ENCODE measurements at places on chromosomes 7 and 10.

- DNase-seq = no peak
These were observed 27.0 kb downstream of the NAMPT start for GRCh38 chr7:106257752-106258151.

- no peak for DNase-seq
These were observed 16.1 kb upstream of the PTTG1IP2 start for GRCh38 chr7:90453259-90453891.

- DNase-seq = peak; percentile 11
These were observed 38.7 kb downstream of the NPS start for GRCh38 chr10:127587668-127588365.

DNA sequence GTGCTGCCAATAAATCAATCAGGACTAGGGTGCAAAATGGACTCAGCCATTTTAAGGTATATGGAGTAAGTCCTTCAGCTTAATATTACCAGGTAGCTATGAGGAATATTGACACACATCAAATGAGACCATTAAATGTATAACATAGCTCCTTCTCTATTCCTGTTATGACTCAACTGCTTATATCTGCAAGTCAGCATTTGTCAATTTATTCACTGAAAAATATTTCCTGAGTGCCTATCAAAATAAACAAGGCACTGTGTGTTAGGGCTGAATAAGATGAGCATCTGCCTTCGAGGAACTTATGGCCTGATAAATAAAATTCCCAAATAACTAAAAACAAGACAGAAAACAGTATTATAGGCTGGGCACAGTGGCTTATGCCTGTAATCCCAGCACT is 113.8 kb downstream of the CDK6 start:
- peak; percentile 22 for DNase-seq

DNA sequence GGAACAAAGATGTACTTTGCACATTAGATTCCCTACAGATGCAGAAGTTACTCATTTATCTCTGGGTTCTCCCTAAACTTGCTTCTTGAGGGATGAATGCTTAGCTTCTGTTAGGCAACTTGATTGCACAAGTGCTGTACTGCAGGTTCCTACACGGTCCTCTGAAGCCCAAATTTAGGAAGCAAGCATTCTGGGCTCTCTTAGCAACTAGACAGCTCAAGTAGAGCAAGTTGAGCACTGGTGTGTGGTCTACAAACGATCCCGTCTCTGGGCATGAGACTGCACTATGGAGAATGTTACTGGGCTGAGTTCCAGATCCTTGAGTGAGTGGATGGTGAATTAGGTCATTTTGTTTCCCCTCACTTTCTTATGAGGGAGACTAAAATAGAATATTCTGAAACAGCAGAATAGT is 14.3 kb downstream of the SEMA3D start:
- DNase-seq = no peak

GRCh38 chr10:3150961-3151360 is 21.6 kb downstream of the PITRM1 start:
- no peak for DNase-seq

GRCh38 chr10:76993213-76993612 is 644.4 kb downstream of the KCNMA1 start:
- no peak for DNase-seq

- no peak for DNase-seq
These were observed 164.0 kb upstream of the NRP1 start for GRCh38 chr10:33498391-33498891.

- DNase-seq = peak; percentile 48
These were observed 4.3 kb upstream of the GDI2 start for GRCh38 chr10:5817322-5818047.

DNA sequence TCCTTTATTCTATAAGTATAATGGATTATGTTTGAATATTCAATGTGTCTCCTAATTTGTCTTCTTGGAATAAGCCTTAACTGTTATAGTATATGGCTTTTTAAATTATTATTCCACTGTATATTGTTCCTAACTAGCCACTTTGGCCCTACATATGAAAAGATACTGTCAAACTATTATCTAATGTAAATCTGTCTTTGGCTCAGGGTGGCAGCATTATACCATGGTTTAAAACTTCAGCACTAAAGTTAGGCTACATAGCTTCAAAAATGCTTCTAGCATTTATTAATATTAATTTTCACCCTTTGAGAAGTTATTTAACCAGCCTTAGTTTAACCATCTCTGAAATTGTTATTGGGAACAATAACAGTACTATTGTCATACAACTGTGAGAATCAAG is 543.1 kb upstream of the MBL2 start:
- DNase-seq = no peak

DNA sequence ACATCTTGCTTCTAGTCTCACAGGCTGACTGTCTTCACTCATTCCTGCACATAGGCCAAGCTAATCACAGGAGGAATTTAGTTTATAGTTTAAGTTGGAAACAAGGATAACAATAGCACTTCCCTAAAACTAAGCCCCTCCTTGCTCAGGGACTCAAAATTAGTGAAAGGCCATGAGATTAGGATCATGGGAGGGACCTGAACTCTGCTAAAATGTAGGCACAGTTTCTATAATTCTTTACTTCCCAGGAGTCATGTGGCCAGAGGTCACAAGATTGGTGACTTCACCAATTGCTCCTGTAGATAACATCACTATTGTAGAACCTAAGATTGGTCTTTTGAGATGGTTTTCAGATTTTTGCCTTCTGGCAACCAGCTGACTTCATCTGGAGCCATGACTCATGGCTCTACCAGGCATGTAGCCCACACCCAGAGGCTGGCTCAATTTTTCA is 14.8 kb upstream of the UPP1 start:
- DNase-seq = peak; percentile 92

DNA sequence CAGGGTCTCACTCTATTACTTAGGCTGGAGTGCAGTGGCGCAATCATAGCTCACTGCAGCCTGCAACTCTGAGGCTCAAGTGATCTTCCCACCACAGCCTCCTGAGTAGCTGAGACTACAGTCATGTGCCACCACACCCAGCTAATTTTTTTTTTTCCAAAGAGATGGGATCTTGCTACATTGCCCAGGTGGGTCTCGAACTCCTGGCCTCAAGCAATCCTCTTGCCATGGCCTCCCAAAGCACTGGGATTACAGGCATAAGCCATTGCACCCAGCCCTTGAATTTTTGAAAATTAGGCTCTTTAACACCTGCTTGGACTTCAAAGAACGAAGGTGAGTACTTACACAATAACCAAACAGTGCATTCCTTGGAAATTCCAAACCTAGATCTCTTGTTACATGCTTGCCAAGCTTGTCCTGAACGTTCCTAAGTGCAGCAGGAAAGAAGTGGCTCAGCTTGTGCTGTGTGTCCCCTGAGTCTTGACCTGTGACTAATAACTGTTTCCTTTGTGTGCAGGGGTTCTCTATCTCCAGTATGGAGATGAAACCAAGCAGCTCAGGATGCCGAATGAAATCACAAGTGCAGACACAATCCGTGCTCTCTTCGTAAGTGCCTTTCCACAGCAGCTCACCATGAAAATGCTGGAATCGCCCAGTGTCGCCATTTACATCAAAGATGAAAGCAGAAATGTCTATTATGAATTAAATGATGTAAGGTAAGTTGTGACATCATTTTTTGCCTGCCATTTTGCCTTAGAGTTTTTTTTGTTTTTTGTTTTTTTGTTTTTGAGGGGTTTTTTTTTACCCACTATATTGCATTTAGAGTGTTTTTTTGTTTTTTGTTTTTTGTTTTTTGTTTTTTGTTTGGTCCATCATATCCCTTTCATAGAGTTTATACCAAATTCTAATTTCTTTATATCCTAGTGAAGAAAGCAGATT is 223.8 kb downstream of the KIAA1217 start:
- DNase-seq = no peak

DNA sequence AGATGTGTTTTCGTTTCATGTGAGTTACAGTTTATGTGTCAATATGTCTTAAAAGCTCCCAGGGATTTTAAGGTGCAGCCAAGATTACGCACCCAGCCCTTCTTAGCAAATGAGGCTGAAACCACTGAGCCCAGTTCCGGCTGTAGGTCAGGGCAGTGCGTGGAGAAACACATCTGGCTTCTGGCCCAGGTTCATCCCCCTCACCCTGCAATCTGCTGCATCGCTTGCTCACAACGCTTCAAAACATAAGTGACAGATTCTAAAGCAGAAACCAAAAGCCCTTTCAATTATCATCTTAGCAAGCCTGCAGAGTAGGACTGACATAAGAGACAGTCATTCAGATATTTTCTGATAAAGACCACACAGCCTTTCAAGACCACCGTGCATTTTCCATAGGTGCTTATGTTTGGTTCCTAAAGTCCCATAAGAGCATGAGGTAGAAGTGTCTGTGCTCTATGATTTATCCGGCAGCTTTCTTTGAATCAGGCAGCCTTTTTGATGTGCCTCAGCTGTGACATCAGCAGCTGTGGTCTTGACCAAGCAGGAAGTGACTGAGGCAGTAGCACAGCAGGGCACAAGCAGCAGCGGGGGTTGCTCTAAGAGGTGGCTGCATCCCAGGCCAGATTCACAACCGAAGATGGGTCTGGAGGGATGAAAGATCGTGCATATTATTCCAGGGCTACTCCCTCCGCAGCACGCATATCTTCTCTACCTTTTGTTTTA is 72.1 kb upstream of the LYZL2 start:
- DNase-seq = peak; percentile 59

GRCh38 chr7:128071376-128071775 is 40.1 kb upstream of the LRRC4 start:
- DNase-seq = no peak

GRCh38 chr10:28981007-28981406 is 303.7 kb downstream of the BAMBI start:
- DNase-seq = peak; percentile 39

DNA sequence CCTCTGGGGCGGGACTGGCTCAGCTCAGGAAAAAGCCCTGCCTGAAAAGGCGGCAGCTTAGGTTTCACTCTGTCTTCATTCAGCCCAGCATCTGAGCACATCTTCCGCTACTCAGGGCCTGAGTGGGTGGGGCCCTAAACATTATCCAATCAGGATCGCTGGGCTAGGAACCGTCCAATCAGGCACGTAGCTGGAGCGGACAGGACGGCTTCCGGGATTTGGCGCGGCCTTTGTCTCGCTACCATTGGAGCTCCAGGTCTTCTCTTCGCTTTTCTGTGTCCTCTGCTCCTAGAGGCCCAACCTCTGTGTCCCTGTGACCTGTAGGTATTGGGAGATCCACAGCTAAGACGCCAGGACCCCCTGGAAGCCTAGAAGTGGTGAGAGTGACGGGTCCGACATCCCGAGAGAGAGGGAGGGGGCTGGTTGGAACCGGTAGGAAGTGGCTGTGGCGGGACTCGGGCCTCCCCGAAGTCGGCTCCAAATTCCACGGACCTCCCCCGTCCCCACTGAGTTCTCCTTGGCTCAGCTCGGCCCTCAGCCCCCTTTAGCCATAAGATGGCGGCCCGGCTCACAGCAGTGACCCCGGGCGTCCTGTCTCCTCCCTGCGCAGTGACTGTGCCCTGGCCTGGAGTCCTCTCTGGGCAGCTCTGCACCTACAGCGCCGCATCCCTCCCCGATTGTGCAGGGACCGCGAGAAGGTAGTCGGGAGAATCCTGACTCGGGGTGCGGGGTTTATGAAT is 99.1 kb downstream of the ZNF680 start:
- peak; percentile 46 for DNase-seq

DNA sequence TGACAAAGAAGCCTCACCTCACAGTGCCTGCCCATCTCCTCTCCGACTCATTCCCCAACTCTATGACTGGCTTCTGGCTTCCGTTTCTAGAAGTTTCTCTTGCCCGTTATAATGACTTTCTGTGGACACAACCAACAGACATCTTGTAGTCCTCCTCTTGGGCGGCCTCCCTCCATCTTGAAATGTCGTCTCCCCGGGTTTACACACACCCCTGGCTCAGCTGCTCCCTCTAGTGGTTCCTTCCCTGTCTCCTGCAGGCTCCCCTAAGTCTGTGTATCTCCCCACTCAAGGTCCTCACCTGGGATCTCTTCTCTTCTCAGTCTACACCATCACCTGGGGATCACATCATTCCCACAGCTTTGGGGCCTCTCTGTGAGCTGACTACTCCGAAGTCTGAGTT is 123.4 kb upstream of the NEBL start:
- DNase-seq = peak; percentile 29

DNA sequence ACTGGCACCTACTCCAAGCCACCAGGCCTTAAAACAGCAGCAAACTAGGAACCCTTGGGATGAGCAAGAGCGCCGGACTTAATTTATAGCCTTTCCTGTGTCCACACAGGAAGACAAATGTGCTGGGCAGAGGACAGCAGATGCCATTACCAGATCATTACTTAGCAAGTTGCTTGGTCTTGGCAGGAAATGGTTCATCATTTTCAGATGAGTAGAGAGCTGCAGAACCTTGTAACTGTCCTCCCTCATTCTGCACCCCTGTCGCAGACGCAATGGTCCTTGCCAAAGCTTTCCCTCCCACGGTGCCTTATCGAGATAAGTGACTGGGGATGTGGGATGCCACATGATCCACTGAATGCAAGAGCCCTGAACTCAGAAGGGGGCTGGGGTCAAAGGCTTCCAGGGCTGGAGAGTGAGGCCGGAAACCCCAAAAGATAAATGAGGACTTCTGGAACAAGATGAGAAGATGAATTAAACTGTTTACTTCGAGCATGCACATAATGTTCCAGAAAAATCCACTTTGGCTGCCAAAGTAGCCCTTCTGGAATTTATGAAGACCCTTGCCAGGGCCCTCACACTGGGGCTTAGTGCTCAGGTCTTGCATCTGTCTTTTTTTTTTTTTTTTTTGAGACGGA is 145.6 kb upstream of the ZNF32 start:
- no peak for DNase-seq

DNA sequence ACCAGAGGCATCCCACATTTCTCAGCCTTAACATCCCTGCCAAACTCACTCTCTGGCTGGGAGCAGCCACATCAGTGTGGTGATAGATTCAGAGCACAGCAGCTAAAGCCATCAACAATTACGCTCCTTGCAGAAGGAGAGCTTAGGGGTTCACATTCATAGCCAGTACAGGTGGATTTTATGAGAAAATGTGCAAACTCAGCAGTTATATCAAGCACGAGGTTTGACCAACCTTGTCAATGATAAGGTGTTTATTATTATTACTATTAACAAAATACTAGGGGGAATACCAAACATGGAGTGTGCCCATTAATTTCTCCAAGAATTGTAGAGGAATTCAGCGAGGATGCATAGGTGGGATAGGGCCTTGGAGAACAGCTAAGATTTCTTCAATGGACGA is 362.3 kb downstream of the WDR11 start:
- DNase-seq = no peak

DNA sequence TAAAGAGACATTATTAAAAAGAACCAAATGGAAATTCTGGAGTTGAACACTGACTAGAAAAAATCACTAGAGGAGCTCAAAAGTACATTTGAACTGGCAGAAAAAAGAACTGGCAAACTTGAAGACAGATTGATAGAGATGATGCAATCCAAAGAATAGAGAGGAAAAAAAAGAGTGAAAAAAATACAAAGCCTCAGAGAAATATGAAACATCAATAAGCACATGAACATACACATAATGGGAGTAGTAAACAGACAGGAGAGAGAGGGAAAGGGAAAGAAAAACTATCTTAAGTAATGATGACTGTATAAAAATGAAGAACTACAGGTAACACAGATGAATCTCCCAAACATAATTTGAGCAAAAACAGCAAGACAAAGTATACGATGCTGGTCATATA is 61.1 kb downstream of the CNOT4 start:
- DNase-seq = no peak

All from suppressor macrophage (primary cell).